AG10803 (cell line): ENCODE measurements at places on chromosomes 5 and 9.

- no peak for DNase-seq
Measured at GRCh38 chr5:36919650-36920049, 43.1 kb downstream of the NIPBL start.

- no peak for DNase-seq
Measured at GRCh38 chr5:38468978-38469706, 87.3 kb downstream of the LIFR start.

DNA sequence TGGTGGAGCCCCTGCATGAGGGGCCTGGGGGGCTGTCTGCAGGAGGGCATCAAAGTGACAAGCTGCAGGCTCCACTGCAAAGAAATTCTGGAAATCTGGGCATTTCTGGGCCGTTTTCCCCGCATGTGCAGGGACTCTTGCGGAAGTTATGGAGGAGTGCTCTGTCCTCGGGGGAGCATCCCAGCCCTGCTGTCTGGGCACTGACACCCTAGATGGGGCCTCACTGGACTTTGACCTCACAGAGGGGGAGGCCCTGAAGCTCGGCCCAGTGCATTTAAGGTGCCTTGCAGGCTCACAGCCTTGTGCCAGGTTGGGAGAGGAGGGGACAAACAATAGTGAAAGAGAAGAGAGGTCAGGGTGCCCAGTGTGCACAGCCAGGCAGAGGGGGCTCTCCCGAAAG is 35.4 kb downstream of the LHX3 start:
- no peak for DNase-seq

- no peak for DNase-seq
Measured at GRCh38 chr5:14234204-14234603, 91.1 kb downstream of the TRIO start.

DNA sequence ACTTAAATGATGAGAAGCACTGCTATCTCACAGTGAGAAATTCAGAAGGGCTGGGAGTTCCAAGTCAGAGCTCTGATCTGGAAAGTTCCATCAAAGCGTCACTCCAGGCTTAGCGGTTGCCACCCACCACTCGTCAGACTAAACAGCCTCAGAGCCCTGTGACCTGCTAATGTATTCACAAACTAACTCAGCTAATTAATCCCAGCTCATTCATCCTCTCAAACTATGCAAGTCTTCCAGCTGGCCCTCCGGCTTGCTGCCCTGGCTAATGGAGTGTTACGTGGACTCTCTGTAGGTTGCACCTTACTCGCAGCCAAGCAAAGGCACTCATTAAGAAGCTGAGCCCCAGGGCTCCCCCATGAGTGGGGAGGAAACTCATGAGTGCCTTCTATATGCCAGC is 82.2 kb upstream of the GABRP start:
- no peak for DNase-seq

GRCh38 chr9:134854541-134854981 is 26.0 kb upstream of the FCN2 start:
- no peak for DNase-seq

DNA sequence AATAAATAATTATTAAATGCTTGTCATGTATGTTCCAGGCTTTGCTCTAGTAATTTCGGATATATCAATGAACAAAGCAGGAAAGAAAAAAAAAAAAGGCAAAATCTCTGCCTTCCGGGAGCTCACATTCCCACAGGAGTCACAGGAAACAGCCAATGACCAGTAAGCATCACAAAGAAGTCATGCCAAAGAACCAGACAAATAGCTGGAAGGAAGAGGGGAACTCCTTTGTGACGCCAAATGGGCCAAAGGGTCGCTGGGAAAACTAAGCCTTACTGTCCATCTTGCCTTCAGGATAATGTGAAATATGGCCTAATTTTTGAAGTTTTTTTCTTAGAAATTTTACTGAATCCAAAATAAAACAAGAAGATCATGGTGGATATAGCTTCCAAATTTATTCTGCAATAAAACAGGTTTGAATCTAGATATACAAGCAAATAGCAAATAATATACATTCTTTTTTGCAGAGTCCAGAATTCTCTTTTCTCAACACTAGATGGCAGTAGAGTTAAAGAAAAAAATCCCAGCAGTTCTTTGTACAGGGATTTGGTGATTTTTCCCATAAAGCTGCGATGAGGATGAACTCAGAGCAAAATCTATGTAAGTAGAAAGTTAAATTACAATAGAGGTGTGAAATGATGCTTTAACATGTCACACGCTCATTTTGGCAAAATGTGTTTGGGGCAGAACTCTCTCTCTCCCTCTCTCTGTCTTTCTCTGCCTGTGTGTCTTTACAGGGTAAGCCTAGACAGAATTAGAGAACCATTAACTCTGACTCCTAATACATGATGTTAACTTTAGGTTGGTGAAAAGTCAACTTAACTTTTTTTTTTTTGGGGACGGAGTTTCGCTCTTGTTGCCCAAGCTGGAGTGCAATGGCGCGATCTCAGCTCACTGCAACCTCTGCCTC is 60.0 kb upstream of the TUT7 start:
- peak; percentile 51 for DNase-seq
